ENCODE measurements at places on chromosomes 13 and 19. TPM values are rescaled to one million over a fixed set of nuclear protein-coding genes. Genes with fewer than 3 reads are reported as not detected.

GRCh38 chr13:27388241-27388640 lies 36.2 kb upstream of the GTF3A start:
- no peak for DNase-seq

- DNase-seq = no peak
Observed at GRCh38 chr19:2034729-2035589, 16.1 kb downstream of the MKNK2 start.

- DNase-seq = no peak
Observed at GRCh38 chr13:102974317-102975087, 91.7 kb downstream of the SLC10A2 start.

- DNase-seq = no peak
Observed at GRCh38 chr13:30645629-30646028, 27.9 kb downstream of the USPL1 start.

- DNase-seq = no peak
Observed at GRCh38 chr13:94920578-94920977, 208.2 kb upstream of the SOX21 start.

DNA sequence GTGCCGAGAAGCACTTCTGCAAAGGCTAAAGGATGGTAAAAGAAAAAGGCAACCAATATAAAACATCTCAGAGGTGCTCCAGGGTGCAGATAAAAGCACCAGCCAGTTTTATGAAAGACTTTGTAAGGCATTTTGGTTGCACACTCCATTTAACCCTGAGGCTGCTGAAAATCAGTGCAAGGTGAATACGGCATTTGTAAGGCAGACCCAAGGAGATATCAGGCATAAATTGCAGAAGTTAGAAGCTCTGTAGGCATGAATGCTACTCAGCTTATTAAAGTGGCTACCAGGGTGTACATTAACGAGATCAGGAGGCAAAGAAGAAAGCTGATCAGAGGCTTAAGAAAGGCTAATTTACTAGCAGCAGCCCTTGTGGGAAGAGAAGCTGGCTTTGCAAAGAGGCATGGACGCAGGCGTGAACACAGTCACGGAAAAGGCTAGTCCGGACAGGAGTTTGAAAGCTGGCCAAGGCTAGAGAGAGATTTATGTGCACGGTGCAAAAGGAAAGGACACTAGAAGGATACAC lies 99.6 kb downstream of the ZNF429 start:
- DNase-seq = no peak

DNA sequence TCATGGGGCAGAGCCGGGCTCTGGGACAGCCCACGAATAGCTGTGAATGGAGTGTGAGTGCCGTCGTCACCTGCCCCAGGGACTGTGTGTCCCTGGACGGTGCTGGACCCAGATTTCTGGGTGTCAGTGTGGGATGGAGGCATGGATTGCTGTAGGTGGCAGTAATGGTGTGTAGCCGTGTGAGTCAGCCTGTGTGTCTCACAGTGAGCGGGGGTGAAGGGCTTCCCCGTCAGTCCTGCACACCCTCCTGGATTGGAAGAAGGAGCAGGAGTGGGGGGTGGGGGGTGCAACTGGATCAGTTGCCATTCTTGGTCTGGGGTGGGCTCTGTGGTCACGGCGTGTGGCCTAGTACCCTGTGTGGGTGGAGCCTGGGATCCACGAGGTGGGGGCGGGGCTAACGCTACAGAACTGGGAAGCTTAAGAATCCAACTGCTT lies 6.5 kb upstream of the LTBP4 start:
- DNase-seq = no peak

- DNase-seq = no peak
Observed at GRCh38 chr13:75850916-75851315, 214.8 kb downstream of the LMO7 start.

- DNase-seq = no peak
Observed at GRCh38 chr13:24134757-24135156, 25.8 kb upstream of the SPATA13 start.

- DNase-seq = no peak
Observed at GRCh38 chr13:53466576-53466975, 438.0 kb downstream of the OLFM4 start.

Gene GJB2
- not detected for polyA plus RNA-seq

GRCh38 chr13:69324090-69324886 lies 783.3 kb upstream of the ATXN8OS start:
- DNase-seq = no peak

DNA sequence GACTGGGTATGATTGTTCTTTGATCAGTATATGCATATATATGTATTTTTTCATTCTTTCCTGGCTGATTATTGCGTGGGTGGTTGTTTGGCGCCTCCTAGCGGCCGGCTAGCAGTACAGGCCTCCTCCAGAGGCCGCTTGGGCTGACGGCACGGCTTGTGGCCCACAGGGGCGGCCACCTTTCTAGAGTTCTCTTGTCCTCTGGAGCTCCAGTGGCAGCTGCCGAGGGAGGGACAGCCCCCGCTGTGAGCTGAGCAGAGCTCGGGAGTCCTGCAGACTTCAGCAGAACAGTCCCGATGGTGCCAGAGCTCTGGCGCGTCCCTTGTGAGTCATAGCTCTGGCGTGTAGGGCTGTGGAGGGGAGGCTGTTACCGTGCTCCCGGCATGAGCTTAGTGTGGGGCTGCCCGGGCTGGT lies 22.5 kb upstream of the ZNF429 start:
- DNase-seq = no peak

DNA sequence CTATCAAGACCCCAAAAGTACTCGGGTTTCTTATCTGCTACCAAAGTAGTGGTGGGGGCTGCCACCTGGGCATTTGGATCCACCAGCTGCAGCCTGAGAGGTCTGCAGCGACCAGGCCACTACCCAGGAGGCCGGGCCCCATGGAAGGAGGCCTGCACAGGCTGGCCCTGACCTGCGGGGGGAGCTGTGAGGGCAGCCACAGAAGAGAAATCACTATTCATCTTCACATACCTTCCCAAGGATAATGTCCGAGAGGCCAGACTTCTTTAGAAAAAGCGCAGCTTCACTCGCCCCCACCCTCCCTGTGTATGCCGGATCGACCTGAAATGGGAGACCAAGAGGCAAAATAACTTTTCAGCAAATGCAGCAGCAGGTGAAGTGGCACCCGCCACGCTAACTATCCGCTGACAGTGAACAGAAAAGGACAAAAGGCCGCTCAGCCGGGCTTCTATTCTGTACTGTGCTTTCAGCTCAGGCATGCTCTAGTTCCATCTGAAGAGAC lies 30.1 kb downstream of the EPS15L1 start:
- no peak for DNase-seq

GRCh38 chr13:109673477-109673876 lies 112.9 kb downstream of the IRS2 start:
- no peak for DNase-seq

GRCh38 chr13:106570299-106570852 lies 2.4 kb upstream of the ARGLU1 start:
- no peak for DNase-seq

GRCh38 chr13:79679334-79679733 lies 198.4 kb downstream of the NDFIP2 start:
- DNase-seq = no peak

Gene GPX4
- polyA plus RNA-seq = 626 TPM

Gene KANK2
- polyA plus RNA-seq = 113 TPM

GRCh38 chr13:79918620-79919019 lies 422.3 kb downstream of the SPRY2 start:
- DNase-seq = no peak

DNA sequence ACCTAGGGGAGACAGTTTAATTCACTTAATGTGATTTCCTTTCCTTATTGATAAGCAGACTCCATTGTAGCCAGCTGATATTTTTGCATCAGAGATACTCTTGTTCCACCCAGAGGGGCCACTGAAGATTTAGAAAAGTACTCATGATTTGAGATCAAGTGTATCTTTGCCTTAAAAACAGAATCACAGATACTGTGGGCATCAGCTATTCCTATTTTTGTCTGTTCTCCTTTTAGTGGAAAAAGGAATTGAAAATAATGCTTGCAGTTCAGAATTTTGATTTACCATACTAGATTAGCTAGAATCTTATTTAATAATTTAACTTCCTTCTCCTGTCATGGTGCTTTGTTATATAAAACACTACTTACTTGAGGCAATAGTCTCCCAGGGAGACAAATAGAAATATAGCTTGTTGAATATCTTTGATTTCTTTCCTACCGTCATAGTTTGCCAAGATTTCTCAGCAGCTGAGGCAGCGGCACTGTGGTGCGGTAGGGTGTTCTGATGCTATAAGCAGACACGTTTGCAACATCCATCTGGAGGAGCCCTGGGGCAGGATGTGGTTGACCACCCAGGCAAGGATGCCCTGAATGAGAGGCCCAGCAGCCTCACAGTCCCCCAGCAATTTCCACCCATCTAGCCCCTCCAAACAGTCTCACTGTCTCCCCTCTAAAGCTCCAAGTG lies 47.0 kb upstream of the RAP2A start:
- DNase-seq = no peak

DNA sequence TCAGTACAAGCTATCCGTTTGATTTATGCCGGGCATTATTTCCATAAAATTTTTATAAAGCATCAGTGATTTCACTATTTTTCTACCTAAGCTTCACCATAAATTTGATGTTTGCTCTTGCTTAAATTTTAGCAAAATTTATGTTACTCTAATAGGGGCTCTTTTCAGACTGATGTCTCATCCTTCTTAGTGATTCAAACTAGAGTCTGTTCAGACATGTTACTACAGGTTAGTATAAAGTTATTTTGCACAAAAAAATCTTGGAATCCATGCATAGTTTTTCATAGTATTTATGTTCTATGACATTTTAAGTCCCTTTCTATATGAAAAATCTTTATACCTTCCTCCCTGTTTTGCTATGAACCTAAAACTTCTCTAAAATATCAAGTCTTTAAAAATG lies 1151.9 kb downstream of the SLITRK5 start:
- no peak for DNase-seq

- no peak for DNase-seq
Observed at GRCh38 chr13:47897411-47898050, 103.5 kb downstream of the SUCLA2 start.

Gene CEACAM16
- polyA plus RNA-seq = not detected

Gene FKRP
- 12.6 TPM for polyA plus RNA-seq

GRCh38 chr19:56956503-56957226 lies 116.1 kb upstream of the PEG3 start:
- no peak for DNase-seq

- no peak for DNase-seq
Observed at GRCh38 chr19:8826371-8826770, 5.7 kb downstream of the ZNF558 start.

- DNase-seq = no peak
Observed at GRCh38 chr13:48066310-48066989, 28.5 kb downstream of the MED4 start.

DNA sequence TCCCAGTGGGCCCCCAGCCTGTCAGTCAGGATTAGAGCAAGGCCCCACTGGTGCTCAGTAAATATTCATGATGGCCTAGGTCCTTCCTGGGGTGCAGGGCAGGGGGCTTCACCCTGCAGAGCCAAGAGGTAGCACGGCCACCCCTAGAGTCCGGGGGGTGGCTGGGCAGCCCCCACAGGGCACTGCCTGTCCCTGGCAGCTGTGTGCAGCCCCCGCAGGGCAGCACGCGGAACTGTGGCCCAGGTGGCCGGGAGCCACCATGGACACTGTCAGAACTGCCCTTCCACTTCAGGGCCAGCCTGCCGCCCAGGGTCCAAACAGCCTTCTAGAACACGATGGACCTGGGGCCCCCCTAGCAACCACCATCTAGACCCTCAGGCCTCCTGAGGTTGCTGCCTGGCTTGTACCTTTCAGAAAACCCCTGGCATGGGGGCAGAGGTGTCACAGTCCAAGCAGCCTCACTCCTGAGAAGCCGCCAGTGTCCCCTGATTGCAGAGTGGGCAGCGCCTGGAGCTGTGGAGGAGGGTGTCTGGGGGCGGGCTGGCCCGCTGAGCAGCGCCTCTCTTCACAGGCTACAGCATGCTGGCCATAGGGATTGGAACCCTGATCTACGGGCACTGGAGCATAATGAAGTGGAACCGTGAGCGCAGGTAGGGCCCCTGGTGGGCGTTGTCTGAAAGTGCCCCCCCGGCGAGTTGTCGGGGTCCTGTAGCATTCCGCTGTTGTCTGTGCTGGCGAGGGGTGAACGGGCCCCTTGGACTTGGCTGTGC lies 2.9 kb upstream of the YJEFN3 start:
- DNase-seq = no peak

DNA sequence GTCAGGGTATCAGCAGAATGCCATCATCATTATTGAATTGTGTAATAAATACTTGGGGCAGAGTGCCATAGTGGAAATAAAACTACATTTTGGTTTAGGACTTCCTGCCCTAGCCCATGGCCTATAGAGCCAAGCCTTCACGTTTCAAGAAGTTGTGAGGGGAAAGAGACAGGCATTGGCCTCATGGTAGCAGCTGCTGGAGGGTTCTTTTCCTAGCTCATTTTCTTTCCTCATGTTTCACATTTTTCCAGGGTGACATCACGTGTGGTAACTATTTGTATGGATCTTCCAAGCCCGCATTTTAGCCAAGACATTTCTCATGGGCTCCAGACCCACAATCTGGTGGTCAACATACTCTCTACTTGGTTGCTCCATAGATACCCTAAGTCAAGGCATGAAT lies 80.4 kb downstream of the LRCH1 start:
- peak; percentile 43 for DNase-seq

Gene ZNF90
- polyA plus RNA-seq = 0.36 TPM

Measured in BJ (cell line).